Stimulated activated CD4-positive, alpha-beta T cell treated with anti-CD3 and anti-CD28 coated beads, Interleukin-12 subunit alpha, Interleukin-12 subunit beta, amount 100 ng/mL, for 48 hours (primary cell): ENCODE measurements at places on chromosomes 13 and 19.

DNA sequence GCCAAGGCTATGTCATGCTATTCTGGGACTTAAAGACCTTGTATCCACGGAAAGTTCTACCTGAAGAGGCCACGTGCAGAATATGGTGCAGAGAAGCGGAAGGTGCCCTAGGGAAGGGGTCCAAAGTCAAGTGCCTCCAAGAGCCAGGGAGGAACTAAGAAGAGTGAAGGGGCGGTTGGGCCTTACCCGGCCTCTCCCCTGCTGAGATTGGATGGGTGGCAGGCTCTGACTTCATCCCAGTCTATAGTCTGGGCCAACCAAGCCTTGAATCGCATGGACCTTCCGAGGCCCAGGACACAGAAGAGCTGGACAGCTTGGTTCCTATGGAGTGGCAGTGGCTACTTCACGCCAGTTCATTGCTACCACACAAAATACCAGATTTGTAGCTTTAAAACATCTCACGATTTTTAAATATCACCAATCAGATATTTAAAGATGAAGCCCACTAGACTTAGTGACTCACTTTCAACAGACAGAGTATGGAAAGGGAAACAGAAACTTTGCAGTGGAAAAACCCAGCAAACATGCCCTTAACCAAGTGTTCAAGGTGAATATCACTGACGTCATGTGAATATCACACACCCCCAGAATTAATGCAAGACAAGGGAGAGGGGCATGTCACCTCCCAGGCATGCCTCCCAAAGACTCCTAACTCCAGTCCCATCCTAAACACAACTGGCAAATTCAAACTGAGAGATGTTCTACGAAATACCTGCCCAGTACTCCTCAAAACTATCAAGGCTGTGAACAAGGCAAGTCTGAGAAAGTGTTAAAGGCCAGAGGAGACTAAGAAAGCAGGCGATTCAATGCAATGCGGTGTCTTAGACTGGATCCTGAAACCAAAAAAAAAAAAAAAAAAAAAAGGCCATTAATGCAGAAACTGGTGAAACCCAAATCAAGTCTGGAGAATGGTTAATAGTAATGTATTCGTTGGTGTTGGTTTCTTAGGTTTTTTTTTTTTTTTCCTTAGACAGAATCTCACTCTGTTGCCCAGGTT is 10.2 kb downstream of the C19orf12 start:
- no peak for DNase-seq

GRCh38 chr13:26502826-26503225 is 54.7 kb upstream of the WASF3 start:
- peak; percentile 26 for DNase-seq

- DNase-seq, result no peak
These were observed 14.1 kb downstream of the KRTDAP start for GRCh38 chr19:35476149-35476548.

DNA sequence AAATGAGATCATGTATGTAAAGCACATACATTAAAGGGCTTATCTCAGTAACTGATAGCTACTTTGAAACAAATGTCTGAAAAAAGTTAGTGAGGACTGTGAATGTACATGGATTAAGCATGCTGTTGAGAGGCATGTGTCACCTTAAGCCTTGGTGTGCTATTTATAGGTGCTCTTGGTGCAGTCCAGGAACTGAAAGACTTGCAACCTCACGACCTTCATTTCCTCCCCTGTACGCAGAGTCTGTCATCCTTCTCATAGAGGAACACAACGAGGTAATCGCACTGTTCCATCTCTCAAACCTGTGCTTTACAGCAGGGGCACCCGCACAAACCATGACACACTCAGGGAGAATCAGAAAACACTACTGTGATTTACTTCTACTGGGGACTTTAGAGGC is 65.6 kb downstream of the UFM1 start:
- DNase-seq, result no peak

- DNase-seq, result no peak
These were observed 8.6 kb downstream of the MAN2B1 start for GRCh38 chr19:12657966-12658365.

GRCh38 chr13:112898621-112899280 is 70.3 kb upstream of the MCF2L start:
- DNase-seq, result no peak

DNA sequence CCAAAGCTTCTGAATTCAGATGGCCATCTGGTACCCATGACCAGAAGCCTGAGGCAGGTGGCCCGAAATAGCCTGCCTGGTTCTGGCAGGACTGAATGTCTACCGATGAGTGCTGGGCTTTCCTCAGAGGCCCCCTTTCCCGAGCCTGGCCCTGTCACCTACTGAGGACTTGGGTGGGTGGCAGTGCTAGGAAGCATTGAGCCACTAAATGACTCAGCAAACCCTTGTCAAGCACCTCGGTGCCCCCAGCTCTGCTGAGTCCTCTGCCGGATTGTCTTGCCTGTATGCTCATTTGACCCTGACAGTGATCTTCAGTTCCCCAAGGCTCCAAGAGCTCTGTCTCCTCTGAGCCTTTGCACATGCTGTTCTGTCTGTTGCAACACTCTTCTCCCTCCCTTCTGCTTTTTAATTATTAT is 17.9 kb downstream of the PPP1R37 start:
- no peak for DNase-seq

GRCh38 chr19:47363758-47364531 is 14.8 kb downstream of the DHX34 start:
- DNase-seq, result no peak

GRCh38 chr13:60139272-60139671 is 24.5 kb downstream of the DIAPH3 start:
- DNase-seq, result no peak

DNA sequence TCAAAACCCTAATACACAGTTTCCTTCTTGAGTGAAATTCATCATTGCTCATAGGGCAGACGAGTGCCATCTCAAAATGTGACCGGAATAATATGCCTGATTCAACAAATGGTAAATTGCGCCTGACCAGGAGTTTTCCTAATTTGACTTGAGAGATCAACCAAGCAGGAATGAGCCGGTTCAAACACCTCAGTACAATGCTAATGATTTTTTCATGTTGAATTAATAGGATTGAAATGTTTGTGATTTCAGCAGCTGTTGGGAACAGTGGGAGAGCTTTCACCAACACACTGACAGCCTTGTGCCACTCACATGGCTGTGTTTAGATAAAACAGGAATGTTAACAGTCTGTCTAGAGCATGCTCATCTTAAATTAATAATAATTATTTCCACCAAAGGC is 484.8 kb downstream of the PCDH9 start:
- no peak for DNase-seq

GRCh38 chr13:103164251-103164650 is 98.0 kb upstream of the SLC10A2 start:
- DNase-seq, result no peak

DNA sequence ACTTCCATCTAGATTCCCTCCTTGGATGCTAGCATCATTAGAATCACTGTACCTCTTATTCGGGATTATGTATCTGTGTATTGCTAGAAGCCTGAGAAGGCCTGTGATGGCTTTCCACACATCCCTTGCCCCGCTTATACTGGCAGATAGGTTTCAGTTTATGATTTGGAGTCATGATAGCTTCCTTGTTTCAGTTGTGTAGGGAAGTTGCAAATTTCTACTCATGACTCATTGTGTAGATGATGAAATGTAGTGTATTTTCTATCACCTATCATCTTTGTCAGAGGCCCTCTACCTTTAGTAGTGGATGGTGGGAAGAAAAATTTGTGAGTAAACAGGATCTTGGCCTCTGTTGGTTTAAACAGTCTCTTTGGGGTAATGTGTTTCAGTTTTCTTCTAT is 165.2 kb downstream of the GGACT start:
- DNase-seq, result no peak

- DNase-seq, result no peak
These were observed 137.6 kb downstream of the FLT1 start for GRCh38 chr13:28357247-28357825.

- DNase-seq, result no peak
These were observed 6.2 kb downstream of the FAM32A start for GRCh38 chr19:16191216-16191908.

GRCh38 chr13:106415442-106415841 is 120.0 kb downstream of the EFNB2 start:
- no peak for DNase-seq

- DNase-seq, result peak; percentile 89
These were observed 5.8 kb downstream of the KLF2 start for GRCh38 chr19:16330368-16330801.

GRCh38 chr19:45668342-45668871 is 386 bp downstream of the GIPR start:
- peak; percentile 29 for DNase-seq

DNA sequence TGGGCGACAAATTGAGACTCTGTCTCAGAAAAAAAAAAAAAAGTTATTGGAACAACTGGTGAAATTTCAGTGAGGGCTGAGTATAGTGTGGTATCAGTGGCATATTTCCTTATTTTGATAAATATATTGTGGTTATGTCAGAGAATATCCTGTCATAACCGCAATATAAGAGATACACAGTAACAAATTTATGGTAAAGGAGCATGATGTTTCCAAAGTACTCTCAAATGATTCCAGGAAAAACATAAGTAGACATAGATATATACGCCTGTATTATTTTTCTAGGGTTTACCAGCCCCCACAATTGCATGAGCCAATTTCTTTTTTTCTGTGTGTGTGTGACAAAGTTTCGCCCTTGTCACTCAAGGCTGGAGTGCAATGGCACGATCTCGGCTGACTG is 5.7 kb upstream of the C5AR1 start:
- no peak for DNase-seq

- DNase-seq, result peak; percentile 74
These were observed 1.1 kb upstream of the MYBPC2 start for GRCh38 chr19:50431343-50432220.

GRCh38 chr13:31882794-31883193 is 143.5 kb downstream of the RXFP2 start:
- DNase-seq, result no peak

DNA sequence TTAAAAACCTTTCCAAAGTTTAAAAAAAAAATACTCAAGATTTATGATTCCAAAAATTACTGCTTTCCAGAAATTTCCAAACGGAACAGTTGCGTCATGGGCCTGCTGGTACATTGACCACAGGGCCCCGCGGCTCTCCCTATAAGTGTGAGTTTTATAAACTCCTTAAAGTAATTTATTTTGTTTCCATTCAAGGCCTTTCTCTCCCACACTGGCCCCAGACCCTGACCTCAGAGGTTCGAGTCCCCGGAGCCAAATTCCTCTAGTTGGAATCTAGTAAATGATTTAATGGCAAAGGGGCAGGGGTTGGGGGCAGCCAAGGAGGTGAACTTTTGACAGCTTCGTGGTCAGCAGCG is 97.5 kb downstream of the INSR start:
- DNase-seq, result no peak

DNA sequence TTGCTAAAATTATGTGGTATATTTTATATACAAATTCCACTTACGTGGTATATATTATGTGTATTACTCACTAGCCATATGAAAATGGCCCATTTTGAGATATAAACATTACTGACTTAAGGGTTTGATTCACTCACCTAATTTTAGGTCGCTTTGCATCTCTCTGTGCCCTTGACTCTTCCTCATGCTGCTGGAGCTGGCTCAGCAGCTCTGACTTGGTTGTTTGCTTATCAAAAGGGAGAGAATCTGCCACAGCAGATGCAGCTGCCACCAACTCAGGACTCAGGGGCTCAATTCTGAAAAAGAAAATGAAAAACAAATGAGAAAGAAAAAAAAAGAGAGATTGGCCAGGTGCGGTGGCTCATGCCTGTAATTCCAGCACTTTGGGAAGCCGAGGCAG is 12.2 kb downstream of the MRPS31 start:
- DNase-seq, result no peak

DNA sequence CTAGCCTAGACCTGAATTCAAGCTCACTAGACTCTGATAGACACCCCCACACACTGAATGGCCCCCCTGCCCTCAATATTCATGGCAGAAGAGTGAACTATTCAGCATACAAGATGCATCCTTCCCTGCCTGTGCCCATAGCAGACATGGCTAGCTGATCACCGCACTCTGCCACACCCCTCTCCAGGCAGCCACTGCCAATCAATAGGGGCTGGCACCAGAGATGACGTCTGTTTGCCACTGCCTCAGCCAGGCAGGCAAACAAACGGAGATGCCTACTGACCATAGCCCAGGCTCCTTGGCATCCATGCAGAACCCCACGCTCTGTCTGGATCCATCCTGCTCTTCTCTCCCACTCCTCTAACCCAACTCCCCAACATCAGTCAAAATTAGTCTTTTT is 13.8 kb upstream of the NPAS1 start:
- DNase-seq, result no peak

DNA sequence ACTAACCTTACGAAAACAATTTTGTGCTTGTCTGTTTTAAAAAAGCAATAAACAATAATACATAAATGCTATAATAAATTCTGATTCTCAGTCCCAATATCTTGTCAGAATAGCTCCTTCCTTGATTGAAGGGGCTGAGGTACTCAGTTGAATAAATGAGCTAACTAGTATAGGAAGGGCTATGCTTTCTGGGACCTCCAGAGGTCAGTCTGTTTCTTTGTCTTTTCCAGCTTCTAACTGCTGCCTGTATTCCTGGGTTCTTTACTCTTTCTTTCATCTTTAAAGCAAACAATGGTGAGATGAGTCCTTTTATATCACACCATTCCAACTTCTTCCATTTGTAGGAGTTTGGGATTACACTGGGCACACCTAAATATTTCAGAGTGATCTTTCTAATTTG is 1297.0 kb upstream of the ATXN8OS start:
- no peak for DNase-seq
